ENCODE measurements at places on chromosomes 7 and 10.

DNA sequence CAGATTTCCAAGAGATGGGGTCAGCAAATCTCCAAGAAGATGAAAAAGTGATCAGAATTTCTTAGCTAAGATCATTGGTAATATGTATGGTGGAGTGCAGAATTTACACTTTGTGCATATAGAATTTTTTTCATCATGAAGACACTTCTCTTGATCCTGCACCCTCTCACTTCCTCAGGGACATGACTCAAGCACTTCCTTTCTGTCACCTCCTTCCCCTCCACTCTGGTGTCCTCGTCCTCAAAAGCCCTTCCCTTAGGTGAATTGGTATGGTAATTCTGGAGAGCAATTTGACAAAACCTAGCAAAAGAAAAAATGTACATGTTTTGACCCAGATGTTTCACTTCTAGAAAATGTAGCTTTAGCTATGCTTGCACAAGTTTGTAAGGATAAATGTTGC, 18.1 kb downstream of the CALN1 start:
- DNase-seq, result no peak

DNA sequence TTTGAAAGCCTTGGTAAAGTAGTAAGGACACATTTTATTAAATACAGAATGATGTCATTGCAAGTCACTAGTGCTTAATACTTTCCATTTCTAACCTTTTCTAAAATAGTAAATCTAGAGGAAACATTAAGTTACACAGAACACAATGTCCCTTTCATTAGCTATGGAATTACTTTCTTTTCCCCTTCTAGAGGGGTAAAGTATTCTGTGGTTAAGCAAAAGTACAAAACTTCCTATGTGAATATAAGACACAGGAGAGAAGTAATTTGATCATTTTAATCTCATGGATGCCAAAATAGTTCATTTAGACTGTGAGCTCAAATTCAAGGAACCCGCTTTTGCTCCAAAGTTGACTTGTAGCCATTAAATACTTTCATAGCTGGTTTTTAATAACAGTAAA, 49.8 kb downstream of the SEMA3E start:
- no peak for DNase-seq

DNA sequence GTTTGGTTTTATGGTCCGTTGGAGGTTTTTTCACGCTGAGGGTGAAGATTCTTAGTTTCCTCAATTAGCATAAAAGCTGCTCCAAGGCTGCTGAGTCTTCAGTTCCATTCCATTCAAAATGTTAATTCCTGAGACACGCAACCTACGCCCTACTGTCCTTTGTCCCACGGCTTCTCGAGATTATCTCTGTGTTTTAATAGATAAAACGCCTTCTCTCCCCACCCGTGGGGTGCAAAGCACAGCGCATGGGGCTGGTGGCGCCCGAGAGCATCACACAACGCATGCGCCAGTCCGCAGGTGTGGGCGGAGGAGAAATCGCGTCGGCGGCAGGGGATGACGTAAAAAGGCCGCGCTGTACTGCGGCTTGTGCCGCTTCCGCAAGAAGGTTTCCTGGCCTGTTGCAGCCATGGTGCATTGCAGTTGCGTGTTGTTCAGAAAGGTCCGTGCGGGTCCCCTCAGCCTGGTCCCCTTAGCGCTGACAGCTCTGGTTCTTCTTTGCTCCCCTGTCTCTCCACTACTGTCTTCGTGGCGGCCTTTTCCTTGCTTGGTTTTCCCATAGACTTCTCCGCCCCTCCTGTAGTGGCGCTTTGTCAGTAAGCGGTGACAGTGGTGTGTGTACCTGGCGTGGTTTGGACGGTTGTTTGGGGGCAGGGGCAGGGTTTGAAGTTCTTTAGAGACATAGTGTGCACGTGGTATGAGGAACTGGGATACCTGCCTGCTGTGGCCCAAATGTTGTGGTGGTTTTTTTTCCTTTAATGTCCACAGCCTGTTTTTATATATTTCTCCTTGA, at the start of gene GTPBP10:
Gene GTPBP10 (plus strand): TSS at position 381 of the 790 bp plus-strand sequence. CDS start 26 bp downstream, at position 407.
- peak; percentile 89 for DNase-seq

DNA sequence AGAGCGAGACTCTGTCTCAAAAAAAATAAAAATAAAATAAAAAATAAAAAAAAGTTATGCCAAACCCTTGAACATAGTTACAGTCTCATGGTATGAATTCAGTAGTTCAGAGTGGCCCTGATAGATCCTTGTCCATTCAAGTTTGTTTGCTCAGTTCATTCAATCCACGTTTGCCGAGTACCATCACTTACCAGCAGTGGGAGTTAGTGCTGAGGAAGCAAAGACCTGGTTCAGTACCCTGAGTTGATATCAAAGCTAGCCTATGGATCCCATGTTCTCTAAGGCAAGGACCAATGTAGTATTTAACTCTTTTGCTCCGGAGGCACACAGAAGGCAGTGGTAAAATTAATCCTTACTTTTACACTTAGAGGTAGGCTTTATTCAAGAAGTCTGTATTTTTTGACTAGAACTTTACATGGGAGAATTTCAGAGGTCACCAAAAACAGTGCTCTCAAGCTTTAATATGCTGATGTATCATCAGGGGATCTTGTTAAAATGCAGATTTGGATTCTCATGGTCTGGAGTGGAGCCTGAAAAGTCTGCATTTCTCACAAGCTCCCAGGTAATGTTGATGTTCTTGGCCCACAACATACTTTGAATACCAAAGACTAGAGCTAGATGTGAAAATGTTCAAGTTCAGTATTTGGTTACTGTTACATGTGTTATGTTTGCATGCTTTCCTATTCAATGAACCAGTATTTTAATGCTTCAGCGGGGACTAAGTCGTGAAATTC, 38.1 kb upstream of the HBP1 start:
- no peak for DNase-seq

- DNase-seq, result no peak
Measured at GRCh38 chr10:59894114-59894513, 12.2 kb downstream of the CCDC6 start.

DNA sequence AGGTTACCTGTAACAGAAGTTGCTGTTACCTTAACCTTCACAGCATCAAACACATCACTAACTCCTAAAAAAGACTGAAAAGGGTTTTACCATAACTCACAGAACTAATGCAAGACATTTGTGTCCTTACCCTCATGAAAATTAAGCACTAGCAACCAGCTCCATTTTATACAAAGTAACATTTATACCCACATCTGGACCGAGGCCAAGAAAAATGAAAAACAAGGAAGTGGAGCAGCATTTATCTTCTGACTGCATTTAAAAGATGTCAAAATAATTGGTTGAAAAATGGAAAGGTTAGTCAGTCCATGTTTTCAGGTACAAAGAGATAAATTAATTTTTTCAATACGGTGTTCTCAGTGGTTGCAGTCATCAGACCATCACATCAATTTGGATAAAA, 3.1 kb upstream of the RBP4 start:
- DNase-seq, result no peak

GRCh38 chr7:28678431-28678965, 266.2 kb downstream of the CREB5 start:
- DNase-seq, result no peak

DNA sequence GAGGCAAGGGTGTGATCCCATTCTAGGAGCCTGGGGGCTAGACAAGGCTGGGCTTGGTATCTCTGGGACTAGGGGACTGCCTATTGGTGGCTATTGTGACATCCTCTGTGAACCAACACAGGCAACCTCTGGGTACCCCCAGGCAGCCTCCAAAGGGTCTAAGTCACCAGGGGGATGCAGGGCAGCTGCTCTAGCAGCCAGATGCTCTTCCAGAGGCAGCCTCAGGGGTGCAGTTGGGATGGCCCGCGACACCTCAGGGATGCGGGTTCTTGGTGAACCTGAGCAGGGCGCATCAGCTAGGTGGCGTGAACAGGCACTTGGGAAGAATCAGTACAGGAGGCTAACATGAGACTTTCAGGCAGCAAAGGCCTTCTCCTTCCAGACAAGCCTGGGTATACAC, 1.6 kb upstream of the TMEM120A start:
- DNase-seq, result no peak

DNA sequence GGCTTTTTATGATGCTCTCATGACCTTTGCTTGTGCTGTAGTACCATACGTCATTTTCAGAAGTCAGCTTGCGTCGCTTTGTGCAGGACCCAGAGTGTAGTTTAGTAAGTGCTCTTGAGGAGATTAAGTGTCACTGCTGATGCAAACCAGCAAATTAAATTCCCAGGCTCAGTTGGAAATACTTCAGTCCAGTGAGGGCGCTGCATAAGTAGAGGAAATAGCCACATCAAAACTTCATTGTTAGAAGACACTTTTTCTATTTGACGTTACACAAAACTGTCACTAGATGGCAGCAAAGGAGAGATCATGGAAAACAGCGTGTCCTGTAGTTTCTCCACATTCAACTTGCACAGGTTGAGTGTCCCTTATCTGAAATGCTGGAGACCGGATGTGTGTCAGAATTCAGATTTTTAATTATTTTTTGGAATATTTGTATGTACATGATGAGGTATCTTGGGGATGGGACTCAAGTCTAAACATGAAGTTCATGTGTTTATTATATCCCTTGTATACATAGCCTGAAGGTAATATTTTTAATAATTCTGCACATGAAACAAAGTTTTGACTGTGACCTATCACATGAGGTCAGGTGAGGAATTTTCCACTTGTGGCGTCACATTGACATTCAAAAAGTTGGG, 7.9 kb downstream of the ZNF22 start:
- no peak for DNase-seq

DNA sequence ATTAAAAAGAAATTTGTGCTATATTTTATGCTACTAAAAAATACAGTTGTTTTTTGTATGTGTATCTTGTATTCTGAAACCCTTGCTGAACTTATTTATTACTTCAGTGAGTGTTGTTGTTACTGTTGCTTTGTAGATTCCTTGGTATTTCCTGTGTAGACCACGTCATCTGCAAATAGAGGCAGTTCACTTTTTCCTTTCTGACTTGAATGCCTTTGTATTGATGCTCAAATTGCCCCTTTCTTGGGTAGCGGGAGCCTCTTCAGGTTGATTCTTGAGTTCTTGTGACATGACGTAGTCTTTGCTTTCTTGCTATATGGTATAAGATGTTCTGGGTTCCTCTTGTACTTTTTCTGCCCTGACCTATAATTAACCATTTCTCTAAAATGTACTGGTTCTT, 504.1 kb downstream of the SDK1 start:
- no peak for DNase-seq

DNA sequence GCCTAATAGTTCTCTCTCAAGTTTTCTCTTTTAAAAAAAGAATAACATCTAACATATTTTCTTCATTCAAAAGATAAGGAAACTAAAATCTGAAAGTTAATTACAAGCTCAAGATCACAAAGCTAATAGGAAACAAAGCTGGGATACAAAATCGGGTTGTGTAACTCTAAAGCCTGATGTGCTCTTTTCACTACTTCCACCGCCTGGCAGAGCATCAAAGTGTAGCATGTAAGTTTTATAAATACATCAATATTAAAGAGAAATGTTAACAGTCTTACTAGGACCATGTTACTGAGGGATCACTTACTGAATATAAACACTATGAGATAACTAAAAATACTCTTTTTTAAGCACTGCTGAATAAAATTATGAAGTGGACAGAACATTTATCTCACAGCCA, 97.2 kb downstream of the KMT2C start:
- no peak for DNase-seq
